ENCODE measurements at places on chromosomes 3 and 15. TPM values are rescaled to one million over a fixed set of nuclear protein-coding genes. Genes with fewer than 3 reads are reported as not detected.

Gene MYO5C
- total RNA-seq: 4.4 TPM

Gene ATP2B2
- total RNA-seq: 0.14 TPM

DNA sequence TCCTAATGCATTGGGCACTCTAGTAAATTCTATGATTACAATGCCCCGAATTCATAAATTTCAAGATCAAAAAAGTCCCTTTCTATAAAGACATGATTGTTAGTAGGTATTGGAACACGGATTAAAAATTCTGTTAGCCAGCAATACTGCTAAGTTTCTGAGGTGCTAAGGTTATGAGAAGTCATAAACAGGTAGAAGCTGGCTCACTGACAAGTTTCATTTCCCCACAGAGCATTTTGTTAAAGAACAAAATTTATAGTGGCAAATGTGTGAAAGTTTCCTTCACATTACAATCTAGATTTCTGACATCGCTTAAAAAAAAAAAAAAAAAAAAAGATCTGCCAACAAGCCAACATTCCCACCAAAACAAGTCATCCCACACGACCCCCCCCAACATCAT, 12.4 kb upstream of the MAN2C1 start:
- no peak for DNase-seq

DNA sequence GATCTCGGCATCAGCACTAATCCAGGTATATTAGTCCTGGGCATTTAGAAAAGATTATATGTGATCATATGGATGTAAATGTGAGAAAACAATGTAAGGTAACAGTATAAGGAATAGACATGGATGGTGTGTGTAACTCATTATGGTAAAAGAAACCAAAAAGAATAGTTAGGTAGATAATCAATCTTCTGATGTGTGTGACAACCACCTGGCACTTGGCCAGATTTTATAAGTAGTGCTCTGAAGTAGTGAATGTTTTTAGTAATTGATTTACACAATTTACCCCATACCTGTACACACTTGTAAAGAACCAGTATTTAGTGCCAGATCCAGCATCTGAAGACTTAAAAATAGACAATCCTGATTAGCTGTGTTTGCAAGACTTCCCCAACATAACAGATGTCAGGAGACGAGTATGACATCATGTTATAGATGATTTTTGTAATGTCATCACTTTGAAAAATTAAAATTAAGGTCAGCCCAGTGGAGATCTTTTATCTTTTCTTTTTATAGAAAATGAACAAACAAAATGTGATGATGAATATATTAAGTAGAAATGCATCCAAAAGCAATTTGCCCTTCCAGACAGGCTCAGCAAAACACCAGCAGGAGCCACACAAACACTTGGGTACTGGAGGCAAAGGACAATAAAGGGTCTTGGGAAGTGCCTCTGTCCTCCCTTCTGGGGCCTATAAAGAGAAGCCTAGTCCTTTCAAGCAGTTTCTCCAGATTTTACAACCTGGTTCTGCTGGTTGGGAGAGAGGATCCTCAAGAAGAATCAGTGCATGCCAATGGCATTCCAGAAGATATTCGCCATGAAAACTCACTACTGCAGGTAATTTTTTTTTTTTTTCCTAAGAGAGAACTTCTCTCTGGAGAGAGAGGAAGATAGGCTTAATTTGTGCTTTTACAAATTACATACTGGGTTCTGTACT, 140.7 kb downstream of the MECOM start:
- no peak for DNase-seq

DNA sequence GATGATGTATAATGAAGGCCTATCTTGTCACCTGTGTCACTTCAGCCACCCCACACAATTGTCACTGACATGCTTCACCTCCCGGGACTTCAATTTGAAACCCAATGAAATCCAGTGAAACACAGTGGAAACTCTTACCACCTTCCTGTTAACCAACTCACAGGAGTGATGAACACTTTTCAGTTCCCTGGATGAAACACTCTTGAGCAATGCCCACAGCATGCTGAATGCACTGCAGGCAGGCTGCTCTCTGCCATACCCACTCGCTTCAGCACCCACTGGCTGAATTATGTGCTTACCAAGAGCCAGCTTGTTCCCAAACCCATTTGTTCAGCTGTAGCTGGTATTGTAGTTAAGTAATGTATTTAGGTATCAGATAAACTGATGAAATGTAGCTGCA, 47.0 kb downstream of the MAP2K1 start:
- no peak for DNase-seq

- DNase-seq: no peak
Observed at GRCh38 chr15:57896114-57896513, 169.4 kb downstream of the ALDH1A2 start.

DNA sequence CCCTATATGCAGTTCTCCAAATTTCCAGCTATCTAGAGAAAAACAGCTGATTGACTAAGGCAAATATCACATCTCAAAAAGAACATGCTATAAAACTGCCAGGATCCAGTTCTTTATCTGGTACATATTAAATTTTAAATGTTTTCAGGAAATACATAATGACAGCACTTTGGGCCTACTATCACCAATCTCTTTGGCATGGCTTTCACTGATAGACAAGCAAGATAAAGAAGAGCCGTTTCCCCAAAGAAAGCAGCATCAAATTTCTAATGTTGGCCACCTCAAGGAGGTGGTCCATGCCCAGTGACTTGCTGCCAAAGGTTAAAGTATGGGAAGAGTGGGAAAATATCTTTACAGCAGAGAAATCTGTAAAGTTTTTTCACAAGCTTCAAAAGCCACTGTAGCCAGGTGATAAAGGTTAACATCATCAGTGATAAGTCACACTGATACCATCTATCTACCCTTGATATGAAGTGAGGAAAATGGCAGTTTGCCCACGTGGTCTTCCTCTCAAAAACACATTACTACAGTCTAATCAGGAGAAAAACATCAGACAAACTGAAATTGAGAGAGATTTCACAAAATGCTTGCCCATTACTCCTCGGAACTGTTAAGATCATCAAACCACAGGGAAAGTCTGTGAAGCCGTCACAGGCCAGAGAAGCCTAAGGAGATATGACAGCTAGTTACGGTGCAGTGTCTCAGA, 46.4 kb upstream of the C15orf61 start:
- no peak for DNase-seq

- no peak for DNase-seq
Observed at GRCh38 chr3:141371882-141372281, 3.6 kb downstream of the ZBTB38 start.
